NCI-H2107 (cell line): ENCODE measurements at places on chromosomes 6 and 20.

DNA sequence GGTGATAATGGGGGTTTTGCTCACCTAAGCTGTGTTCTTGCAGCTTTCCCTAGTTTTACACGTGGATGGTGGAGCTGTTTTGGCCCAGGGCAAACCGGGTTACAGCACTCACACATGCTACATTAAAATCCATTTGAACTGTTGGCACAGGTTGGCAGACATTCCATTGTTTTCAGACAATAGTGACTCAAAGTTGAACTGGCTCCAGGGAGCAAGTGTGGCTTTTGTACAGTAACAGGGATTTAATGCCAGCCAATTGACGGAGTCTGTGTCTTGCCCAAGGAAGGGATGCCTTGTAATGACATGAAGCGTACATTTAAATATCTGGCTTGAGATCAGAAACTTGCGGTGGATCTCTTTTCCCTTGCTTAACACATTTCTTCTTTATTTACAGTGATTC lies 183.1 kb downstream of the DTNBP1 start:
- no peak for DNase-seq

- no peak for DNase-seq
Measured at GRCh38 chr6:31086788-31087440, 25.5 kb downstream of the C6orf15 start.

DNA sequence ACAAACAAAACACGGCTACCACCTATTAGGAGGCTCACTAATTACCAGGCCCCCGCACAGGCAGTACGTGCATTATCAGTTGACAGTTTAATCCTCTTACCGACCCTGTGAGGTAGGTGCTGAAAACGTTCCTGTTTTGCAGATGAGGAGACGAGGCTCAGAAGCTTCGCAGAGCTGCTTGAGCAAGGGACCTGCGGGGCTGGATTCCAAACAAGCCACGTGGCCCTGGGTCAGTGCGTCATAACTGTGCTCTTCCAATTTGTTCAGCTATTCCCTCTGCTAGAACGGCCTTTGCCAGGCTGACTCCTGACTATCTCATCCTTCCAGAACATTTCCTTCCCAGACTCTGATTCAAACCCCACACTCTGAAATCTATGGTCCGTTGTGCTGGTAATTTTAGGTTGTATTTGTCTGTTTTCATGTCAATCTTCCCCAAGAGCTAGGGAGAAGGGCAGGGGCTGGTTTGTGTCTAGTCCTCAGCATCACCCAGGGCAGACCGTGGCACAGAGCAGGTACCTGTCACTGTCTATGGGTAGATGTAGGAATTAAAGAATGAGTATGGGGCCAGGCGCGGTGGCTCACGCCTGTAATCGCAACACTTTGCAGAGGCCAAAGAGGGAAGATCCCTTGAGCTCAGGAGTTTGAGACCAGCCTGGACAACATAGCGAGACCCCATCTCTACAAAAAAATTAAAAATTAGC lies 28.8 kb upstream of the TLDC2 start:
- no peak for DNase-seq

GRCh38 chr6:130129762-130130246 lies 92.9 kb downstream of the SAMD3 start:
- DNase-seq = no peak

DNA sequence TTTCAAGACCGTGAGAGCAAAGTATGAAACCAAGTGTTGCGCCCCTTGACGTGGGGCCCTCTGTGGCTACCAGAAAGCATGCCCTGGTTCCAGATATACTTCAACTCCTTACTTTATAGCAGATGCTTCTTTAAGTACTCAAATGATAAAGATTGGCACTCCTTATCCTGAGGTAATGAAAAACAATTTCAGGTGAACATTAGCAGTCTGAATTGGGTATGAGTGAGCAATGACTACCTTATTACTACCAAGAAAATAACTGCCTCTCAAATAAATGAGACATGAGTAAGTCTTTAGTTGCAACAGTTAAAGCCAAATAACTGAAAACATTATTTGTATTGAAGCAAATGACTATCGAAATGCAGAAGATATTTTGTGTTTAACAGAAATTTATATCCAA lies 408.7 kb downstream of the MMUT start:
- no peak for DNase-seq

GRCh38 chr6:53431704-53432103 lies 83.0 kb upstream of the ELOVL5 start:
- DNase-seq = no peak

DNA sequence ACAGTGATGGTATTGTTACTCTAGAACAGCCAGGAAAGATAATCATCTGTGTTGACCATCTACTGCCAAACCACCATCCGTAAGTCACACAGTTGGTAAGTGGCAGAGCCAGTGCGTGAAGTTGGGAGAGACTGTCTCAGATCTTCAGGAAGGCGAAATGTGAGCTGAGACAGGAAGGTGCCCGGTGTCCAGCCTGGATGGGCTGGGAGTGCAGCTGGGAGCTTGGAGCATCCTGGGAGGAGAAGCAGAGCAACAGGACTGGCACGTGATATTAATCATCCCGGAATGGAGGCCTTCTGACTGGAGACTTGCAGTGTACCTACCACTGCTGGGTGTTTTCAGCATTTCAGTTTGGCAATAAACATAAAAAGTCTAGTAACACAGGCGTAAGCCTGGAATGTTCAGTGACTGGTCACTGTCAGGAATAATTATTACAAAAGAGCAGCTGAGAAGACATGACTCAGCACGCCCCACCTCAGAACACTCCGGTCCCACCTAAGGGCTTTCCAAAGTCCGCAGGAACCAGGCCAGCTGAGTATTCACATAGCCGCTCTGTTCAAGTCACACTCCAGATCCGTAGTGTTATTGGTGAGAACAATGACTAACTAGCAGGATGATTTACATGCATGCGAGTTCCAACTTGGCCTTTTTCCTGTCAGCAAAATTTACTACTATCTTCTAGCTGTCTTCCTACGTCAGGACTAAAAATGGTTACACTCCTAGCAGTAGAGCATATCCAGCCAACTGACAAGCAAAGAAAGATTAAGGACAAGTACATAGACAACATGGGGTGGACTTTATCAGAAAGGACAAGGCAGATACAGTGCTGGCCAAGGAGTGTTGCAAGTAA lies 45.1 kb upstream of the PNRC1 start:
- no peak for DNase-seq

DNA sequence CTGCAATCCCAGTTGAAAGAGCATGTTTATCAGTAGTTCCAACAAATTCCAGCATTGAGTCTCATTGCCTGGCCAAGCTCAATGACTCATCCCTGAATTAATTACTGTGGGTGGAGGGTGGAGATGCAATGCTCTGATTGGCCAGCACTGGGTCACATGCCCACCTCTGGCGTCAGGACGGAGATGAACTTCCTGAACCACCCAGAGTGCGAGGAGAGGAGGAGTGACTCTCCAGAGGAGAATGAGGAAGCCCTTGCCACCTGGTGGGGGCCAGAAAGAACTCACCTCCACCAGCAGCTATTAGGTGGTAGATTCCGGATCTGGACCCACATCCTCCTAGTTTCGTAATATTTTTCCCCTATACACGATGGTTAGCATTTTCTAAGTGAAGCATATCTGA lies 283.9 kb downstream of the TBC1D7 start:
- no peak for DNase-seq

- DNase-seq = no peak
Measured at GRCh38 chr6:134757911-134758361, 192.0 kb downstream of the ALDH8A1 start.

DNA sequence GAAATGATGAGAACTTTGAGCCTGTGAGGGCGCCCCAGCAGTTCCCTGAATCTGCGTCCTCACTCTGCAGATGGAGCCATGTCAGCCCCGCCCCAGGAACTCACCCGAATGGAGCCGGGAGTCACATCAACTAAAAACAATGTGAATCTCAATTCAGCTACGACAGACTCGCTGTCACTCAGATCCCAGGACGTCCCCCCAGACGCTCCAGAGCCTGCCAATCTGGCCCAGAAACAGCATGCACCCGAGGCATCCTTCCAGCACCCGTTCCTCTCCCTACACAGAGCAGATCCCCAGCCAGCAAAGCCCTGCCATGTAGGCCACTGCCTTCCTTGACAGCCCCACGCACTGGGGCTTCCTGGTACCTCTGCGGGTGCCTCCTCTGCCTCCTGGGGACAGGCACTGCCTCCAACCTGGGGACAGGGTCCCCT lies 248.0 kb downstream of the TTLL2 start:
- DNase-seq = no peak

- DNase-seq = no peak
Measured at GRCh38 chr20:47551841-47552240, 50.2 kb downstream of the NCOA3 start.

- no peak for DNase-seq
Measured at GRCh38 chr6:87789198-87789899, 87.3 kb upstream of the AKIRIN2 start.

DNA sequence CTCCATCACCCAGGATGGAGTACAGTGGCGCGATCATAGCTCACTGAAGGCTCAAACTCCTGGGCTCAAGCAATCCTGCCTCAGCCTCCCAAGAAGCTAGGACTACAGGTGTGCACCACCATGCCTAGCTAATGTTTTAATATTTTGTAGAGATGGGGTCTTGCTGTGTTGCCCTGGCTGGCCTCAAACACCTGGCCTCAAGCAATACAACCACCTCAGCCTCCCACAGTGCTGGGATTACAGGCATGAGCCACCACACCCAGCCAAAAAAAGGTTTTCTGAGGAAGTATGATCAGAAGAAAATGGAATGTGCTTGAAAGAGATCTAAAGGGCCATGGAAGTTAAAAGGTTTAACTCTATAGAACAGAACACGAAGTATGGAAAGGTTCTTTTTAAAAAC lies 8.7 kb downstream of the RBBP9 start:
- no peak for DNase-seq

DNA sequence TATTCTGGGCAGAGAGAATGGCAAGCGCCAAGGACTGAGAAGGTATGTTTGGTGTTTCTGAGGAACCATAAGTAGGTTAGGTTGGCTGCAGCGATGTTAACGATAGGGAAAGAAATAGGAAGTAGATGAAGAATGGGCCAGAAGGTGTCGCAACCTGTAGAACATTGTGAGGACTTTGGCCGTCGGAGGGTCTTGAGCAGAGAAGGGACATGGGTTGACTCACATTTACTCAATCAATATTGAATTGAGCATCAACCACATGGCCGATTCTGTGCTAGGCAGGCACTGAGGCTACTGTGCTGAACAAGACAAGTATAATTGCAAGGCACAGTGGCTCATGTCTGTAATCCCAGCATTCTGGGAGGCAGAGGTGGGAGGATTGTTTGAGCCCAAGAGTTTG lies 26.8 kb upstream of the RPN2 start:
- DNase-seq = no peak

DNA sequence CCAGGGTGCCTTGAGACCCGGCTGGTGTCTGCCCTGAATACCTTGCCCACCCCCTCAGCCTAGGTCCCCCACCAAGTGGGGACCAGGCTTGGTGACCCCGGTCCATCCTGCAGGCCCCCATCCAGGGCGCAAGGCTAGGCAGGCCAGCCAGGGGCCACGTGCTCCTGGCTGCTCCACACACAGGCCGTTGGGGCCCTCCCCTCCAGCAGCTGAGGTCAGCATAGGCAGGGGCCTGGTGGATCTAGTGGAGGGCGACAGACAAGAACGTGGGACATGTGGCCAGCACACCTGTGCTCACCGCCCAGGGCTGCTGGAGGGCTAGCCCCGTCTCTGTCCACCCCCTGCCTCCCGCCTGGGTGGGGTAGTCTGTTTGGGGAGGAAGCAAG lies 7.5 kb upstream of the HRH3 start:
- DNase-seq = no peak

- DNase-seq = no peak
Measured at GRCh38 chr6:3536901-3537300, 80.1 kb upstream of the SLC22A23 start.

DNA sequence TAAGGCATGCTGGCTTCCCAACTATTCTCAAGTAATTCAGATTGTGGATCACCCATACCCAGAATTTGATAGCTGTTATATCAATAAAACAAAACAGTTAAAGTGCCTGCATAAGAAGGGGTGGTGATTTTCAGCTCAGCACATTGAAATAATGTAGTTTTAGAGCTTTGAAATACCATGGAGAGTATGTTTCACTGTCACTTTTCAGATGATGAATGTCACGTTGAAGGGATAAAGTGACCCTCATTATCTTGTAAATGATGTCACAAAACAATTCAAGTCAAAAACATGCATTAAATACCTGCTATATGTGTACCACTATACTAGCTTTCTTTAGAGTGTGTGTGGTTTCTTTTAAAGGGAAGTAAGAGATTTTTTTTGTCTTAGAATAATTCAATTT lies 27.6 kb downstream of the MLIP start:
- DNase-seq = no peak

DNA sequence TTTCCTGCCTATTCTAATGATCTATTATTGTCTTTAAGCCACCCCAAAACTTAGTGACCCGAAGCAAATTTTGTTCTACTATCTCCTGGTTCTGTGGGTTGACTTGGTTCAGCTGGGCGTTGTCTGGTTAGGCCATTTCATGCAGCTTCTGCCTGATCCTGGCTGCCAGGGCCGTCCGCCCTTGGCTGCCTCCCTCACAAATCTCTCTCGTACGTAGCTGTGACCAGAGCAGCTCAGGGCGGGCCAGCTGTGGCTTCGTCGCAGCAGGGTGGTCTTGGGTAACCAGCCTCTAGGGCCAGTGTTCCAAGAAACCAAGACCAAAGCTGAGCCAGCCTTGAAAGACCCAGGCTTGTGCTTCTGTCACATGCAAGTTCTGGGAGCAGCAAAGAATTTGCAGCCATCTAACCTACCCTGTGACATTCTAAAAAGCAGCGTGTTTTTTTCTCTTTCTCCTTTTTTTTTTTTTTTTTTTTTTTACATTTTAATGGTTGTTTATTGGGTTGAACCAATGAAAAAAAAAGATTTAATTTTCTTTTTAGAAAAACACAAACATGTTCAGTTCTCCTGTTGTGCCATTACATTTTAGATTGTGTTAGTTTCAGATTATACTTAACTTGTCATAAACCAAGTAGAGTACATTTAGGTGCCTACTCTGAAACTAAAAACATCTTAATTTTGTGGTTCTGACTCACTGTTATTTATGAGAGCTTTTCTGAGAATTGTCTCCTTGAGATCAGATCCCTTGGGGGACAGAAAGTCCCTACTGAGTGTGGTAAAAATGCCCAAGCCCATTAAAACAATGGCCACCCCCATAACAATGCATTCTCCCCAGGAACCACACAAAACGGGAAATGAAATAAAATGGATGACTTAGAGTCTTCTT lies 83.9 kb downstream of the ZDHHC14 start:
- DNase-seq = no peak

DNA sequence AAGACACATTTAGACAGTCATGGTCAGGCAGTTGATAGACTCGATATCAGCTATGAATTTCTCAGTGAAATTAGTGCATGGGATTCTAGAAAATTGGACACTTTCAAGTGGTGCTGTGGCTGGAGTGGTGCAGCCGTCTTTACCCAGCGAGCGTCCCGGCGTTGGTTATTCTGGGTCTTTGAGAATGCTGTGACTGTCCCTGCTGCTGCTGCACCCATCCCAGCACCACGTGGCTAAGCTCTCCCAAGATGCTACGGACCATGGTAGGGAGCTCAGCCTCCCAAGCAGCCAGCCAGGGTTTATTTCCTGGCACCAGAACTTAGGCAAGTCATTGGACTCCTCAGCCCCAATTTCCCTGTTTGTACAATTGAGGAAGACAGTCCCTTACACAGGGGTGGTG lies 147.2 kb upstream of the RPS6KA2 start:
- DNase-seq = no peak
